HCEC 1CT (cell line): ENCODE measurements at places on chromosomes 13 and 19.

DNA sequence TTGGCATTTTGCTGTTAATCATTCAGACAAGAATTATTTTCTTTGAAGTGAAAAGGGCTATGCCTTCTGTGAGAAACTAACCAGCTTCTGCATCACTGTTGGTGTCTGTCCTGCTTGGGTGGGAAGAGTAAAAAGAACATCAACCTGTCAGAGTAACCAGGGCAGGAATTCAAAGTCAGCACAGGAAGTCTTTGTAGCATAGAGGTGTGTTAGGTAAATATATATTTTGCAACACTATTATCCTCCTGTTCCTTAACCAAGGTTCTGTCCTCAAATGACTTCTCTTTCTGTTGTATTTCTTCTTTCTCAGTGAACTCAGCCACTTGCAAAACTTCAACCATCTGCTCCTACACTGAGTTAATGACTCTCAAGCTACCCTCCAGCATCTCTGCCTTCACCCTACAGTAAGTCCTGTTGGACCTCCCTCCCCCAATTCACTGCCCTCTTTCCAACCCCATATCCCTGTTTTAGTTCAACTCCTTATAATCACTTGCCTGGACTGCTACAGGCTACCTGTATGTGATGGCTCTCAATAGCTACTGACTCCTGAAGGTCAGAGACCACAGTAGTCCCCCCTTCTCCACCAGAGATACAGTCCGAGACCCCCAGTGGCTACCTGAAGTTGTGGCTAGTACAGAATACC, 49.9 kb downstream of the SMAD9 start:
- no peak for DNase-seq

DNA sequence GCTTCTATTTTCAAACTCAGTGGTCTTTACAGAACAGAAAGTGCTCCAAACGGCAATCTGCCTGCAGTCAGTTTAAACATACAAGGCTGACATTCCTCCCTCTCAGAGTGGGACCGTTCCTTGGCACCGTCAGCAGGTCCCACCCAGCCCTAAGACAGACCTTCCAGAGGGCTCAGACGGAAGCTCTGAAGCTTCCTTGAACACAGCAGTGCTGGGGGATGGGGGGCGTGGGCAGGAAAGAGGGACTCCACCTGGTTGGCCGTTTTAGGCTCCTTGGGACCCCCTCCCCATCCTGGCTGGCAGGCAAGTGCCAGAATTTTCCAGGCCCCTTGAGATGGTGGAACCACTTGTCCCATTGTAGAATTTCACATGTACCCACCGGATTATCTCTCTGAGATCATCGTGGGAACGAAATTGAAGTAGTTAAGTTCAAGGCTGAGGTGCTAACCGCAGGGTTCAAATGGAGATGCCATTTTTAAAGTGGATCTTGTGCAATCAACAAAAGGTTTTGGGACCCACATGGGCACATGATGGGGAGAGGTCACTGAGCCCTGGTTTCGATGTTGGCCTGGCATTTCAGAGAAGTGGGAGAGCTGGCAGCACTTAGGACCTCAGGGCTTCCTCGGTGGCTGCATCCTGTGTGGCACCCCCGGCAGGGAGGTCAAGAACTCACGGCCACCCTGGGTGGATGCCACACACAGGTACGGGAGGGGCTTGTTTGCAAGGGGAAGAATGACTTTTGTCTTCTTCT, 46.2 kb downstream of the KLF2 start:
- no peak for DNase-seq

GRCh38 chr13:107852072-107852471, 363.3 kb downstream of the LIG4 start:
- DNase-seq: peak; percentile 61

- DNase-seq: no peak
Measured at GRCh38 chr13:99260216-99260615, 2.0 kb upstream of the GPR18 start.

- DNase-seq: no peak
Measured at GRCh38 chr13:110570886-110571285, 9.4 kb upstream of the RAB20 start.

DNA sequence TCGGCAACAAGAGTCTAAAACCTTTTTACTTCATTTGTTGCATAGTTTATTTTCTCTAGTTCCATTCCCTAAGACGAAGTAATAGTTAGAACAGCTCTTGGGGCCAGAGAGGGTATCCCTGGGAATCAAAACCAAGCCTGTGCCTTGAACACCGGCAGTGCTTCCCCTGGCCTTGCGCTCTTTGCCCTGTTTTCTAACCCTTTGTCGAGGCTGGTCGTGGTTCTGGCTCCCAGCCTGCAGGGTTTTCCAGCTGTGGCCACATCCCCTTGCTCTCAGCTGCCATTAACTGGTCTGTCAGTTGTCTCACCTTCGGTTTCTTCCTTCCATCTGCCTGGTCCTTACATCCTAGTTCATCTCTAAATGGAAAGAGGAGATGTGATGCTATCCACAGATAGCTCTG, 61.0 kb downstream of the HSPH1 start:
- DNase-seq: no peak
